ENCODE measurements at places on chromosomes 2 and 18.

- DNase-seq = no peak
These were observed 58.3 kb downstream of the INHBB start for GRCh38 chr2:120404274-120404673.

GRCh38 chr2:54658564-54659071 is 64.8 kb upstream of the EML6 start:
- no peak for DNase-seq

DNA sequence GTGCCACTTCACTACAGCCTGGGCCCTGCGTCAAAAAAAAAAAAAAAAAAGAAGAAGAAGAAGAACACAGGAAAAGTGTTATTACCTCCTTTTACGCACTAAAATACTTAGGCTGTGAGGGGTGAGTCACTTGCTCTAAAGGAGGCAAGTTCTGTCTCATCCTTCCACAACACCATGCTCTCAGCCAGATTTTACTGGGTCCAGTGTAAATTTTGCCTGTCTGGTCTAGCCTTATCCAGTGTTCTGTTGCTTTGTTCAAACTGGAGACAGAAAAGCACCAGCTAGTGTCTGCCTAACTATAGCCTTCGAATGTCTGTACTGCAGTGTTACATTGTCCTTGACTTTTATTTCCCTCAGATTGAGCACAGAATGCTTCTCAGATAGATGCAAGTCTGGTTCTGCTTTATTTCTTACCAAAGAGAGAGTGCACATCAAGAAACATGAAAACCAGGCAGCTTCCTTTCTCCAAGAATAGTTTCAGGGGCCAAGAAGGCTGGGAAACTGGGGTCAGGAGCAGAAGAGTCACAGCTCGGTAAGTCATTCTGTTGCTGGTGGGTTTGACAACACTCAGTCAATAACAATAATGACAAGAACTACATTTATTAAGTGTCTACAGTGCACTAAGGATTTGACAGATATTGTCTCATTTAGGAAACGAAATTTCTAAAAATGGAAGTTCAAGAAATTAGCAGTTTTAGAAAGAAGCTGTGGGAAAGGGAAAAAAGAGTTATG is 3.1 kb upstream of the MSGN1 start:
- no peak for DNase-seq

- DNase-seq = no peak
These were observed 19.2 kb upstream of the GPR35 start for GRCh38 chr2:240605867-240606743.

DNA sequence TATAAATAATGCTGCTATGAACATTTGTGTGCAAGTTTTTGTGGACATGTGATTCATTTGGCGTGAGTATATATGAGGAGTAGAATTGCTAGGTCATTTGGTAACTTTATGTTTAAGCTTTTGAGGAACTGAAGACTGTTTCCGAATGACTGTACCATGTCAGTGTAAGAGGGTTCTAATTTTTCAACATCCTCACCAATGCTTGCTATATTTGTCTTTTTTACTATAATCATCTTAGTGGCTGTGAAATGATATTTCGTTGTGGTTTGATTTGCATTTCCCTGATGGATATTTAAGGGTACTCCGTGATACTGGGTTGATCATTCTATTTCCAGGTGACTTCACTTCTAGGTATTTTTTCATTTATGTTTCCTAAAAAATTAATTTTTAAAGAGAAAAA is 241.1 kb downstream of the BCL2 start:
- no peak for DNase-seq

- DNase-seq = no peak
These were observed 225.9 kb upstream of the FBXO11 start for GRCh38 chr2:48132271-48132625.

DNA sequence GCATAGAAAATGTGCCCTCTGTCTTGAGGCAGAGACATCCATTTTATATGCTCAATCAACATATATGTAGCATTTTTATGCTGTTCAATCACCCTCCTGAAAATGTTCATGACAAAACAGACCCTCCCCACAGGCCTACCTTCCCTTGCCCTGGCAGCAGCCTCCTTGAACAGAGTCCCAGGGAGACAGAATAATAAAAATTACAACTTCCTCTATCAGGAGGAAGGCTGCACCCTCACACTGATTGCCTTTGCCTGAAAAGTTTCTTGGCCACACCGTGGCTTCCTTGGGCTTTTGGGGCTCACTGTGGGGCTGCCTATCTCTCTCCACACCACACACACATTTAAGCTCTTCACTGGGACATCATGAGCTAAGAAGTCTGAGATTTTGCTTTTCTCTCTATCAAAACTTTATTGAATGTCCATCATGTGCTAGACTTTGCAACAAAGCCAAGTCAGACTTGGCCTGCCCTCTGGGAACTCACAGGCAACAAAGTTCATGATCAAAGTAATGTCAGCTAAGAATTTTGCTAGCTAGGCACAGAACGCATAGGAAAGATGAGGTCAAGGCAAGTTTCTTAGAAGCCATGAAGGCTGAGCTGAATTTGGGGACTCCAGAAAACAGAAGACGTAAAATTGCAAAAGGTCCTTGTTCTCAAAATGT is 101.6 kb downstream of the BCL2L11 start:
- DNase-seq = no peak

DNA sequence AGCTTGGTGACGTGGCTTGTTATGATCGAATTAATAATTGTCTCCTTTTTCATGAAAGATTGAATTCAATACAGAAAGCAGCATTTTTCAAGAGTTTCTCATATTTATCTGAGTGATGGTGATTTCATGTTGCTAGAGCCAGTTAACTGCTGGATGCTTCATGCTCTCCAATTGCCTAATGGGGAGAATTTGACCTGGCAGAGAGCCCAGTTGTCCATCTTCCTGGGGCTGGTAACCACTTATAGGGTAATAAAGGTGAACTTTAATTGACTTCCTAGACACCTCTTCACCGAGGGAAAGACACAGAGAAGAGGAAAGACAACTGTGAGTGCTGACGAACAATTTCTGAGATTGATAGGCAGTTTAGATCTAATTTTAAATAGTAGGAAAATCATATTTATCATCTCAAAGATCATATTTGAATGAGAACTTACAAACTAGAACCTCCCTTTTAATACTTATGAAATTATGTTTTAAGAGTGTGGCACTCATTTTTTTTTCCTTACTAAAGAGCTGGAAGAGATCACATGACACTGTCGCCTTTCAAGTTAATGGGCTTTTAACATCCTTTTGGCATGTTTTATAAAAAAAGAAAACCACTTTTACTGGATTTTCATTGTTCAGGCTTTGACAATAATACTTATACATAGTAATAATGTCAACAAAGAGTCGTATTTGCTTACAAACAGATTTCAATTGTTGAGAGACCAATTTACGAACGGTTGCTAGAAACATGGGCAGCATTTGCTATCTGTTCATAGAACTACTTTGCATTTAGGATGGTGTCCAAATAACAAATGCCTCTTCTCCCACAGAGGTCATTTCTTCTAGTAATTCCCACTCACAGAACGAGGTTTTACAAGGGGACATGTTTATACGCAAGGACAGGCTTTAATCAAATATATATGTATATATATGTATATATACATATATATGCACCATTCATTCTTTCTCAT is 153.3 kb downstream of the RAPGEF4 start:
- DNase-seq = no peak

DNA sequence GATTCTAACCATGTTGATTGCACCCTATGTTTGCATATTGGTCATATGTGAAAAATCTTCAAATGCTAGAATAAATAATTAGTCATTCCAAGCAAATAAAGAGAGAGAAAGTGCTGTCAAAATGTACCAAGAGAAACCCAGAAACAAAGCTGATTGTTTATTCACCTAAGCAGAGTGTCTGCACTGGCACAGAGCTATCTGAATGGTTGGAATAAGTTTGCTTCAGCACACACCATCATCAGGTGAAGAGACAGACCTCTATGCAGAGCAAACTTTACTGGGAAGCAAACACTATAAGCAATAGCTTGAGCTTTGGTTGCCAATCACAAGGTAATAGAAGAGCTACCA is 25.4 kb downstream of the DSG4 start:
- DNase-seq = no peak

- no peak for DNase-seq
These were observed at the start of gene MFSD2B for GRCh38 chr2:24009680-24010476. Gene MFSD2B (plus strand): TSS chr2:24010085. CDS start chr2:24010097, 12 bp downstream.

GRCh38 chr18:43882358-43883055 is 605.2 kb upstream of the SYT4 start:
- DNase-seq = no peak

- DNase-seq = no peak
These were observed 650 bp downstream of the ORMDL1 start for GRCh38 chr2:189783451-189783926.

DNA sequence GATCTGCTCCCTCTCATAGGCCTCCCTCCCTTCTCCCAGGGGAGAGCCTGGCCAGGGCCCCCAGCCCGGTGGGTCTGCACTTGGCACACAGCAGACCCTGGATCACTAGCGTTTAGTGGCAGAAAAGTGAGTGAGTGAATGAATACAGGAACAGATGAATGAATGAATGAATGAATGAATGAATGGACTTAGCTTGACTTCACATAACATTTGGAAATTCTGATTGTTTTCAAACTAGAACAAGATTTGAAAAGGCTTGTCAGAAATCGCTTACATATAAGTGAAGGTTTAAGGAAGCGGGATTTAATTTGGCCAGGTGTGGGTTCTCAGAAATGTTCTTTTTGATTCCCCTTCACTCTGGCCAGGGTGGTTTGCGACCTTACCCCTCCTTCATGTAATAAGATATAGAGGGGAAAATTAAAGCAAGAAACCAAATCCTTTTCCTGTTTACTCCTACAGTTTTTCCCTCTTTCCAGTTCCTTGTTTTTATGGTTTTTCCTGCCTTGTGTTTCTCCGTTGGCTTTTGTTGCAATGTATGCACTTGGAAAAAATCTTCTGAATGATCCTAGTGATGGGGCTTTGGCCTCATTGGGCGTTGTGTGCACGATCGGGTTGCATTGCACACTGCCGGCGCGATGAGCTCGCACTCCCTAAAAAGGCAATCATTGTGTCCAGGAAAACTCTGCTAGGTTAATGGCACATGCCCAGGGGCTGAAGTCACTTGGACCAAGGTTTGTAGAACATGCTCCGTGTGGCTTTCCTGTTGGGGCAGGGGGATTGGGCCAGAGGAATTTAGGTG is 16.4 kb downstream of the LRRFIP1 start:
- no peak for DNase-seq

- no peak for DNase-seq
These were observed 76.6 kb upstream of the GRB14 start for GRCh38 chr2:164697688-164698461.

- no peak for DNase-seq
These were observed 18.3 kb upstream of the TAF4B start for GRCh38 chr18:26207937-26208336.

DNA sequence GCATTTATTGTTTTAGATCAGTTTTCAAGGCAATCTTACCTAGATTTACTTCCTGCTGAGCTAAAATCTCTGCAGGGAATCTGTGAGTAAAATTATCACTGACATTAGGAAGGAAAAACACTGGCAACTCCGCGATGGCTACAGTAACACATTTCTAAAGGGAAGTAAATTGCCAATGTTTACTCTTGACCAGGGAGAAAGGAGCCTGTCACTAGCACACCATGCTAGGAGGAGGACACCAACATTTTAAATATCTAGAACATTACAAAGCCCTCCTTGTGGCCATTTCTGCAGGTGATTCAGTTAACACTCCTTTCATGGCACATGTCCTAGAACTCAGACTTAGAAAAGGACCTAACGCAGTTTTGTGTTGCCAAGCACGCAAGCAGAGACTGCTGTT is 58.4 kb downstream of the TCF4 start:
- DNase-seq = no peak

GRCh38 chr2:126463892-126464674 is 191.9 kb upstream of the GYPC start:
- DNase-seq = no peak

GRCh38 chr2:173109253-173110188 is 33.9 kb downstream of the MAP3K20 start:
- DNase-seq = no peak

- no peak for DNase-seq
These were observed 409.0 kb downstream of the LPIN1 start for GRCh38 chr2:12155303-12156051.

DNA sequence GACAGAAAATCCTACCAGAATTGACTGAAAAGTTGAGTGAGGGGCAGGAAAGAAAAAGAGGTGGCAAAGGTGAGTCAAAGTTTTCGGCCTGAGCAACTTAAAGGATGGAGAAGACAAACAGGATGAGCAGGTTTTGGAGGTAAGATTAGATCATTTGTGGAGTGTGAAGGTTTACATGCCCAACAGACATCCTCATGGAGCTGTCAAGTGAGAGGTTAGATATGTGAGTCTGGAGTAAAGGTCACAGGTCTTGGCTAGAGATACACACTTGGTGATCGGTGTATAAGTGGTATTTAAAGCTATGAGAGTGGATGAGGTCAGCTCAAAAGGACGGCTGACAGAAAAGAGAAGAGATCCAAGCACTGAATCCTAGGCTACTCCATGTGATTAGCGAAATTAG is 11.1 kb upstream of the MYL12A start:
- DNase-seq = no peak

- no peak for DNase-seq
These were observed 146.1 kb upstream of the DLX2 start for GRCh38 chr2:172248785-172249187.

DNA sequence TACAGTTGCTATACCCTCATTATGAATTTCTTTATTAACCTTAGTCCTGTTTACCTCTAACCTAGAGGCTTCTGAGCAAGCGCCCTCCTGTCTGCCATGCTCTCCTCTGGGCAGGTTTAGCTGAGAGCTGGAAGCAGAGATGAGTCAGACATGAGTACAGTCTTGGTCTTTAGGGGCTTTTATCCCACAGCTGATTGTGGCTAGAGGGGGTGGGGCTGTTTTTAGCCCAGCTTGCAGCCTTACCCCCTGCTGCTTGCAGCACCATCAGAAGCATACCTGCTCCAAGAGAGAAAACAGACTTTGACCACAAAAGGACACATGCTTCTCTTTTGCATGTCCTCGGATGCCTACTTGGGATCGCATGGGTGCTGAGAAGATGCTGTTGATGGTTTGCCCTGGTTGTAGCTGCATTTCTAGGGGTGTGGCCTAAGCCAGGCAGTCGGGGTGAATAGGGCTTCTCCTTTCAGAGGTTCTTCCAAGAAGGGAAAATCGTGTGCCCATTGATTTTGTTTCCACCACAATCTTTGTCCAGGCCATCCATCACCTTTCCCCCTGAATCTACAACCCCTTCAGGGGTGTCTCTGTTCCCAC is 115.0 kb upstream of the LGALSL start:
- no peak for DNase-seq

- DNase-seq = no peak
These were observed 265.9 kb upstream of the PXDN start for GRCh38 chr2:2010251-2010650.

DNA sequence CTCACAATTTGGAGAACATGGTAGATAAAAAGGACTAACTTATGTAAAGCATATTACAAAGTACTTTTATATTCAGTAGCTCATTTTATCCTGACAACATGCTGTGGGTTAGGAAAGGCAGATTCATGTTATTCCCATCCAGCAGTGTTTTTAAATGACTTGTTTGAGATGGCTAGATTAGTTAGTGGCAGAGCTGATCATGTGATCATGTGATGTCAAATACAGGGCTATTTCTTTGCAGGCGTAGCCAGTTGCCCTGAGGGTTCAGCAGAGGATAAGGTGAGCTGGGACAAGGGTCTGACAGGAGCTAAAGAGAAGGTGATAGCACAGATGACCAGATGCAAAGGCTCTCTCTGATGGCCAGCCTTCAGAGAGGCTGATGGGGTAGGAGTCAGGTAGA is 97.8 kb downstream of the ADD2 start:
- no peak for DNase-seq

GRCh38 chr2:138238908-138239307 is 262.7 kb upstream of the SPOPL start:
- no peak for DNase-seq

GRCh38 chr18:58640428-58640805 is 11.5 kb upstream of the ALPK2 start:
- no peak for DNase-seq

GRCh38 chr18:38933910-38934510 is 1368.4 kb upstream of the CELF4 start:
- DNase-seq = no peak

Data from central memory CD4-positive, alpha-beta T cell (primary cell).